Panc1 (cell line): ENCODE measurements at places on chromosomes 2 and 18. TPM values are rescaled to one million over a fixed set of nuclear protein-coding genes. Genes with fewer than 3 reads are reported as not detected.

The ZNF521 gene
- total RNA-seq: 0.15 TPM

The TNFRSF11A gene
- 14.1 TPM for total RNA-seq

The CDH7 gene
- total RNA-seq: not detected

The AQP12B gene
- not detected for total RNA-seq

The GLB1L gene
- total RNA-seq: 8.1 TPM

The SLC30A3 gene
- 0.59 TPM for total RNA-seq

The LAMA1 gene
- 0.03 TPM for total RNA-seq

The HOXD12 gene
- total RNA-seq: 0.13 TPM

DNA sequence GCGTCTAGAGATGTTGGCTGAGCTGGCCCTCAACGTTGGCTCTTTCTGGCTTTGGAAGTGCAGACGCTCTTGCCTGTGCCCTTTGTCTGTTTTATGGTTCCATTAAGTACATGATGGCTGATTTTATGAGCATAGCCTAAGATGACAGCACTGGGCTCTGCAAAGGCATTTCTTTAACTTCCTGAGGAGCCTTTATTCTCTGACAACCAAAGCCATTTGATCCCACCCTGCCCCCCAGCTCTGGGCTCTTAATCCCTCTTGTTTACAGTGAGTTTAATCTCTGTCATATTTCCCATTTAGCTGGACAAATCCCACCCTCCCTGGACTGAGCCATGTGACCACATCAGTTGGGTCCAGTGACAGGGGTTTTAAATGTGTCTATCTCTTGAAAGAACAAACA is 195.9 kb downstream of the ACKR3 start:
- no peaks in the 10 kb centered on the region for H3K4me1 ChIP-seq
- no peak for DNase-seq
- H3K27me3 ChIP-seq: peaks cover 3% of the 10 kb centered on the region; the same call in 1 of the 2 replicates
- no peak overlapping the region for H3K27ac ChIP-seq
- H3K4me3 ChIP-seq: no peak overlapping the region

- DNase-seq: no peak
- no peaks in the 10 kb centered on the region for H3K4me1 ChIP-seq
- no peak overlapping the region for H3K27ac ChIP-seq
- H3K36me3 ChIP-seq: no peaks in the 10 kb centered on the region
- no peaks in the 10 kb centered on the region for H3K27me3 ChIP-seq
- H3K4me3 ChIP-seq: no peak overlapping the region
Measured at GRCh38 chr2:129300456-129300855, 679.0 kb upstream of the RAB6C start.

GRCh38 chr2:25567406-25567805 is 106.0 kb downstream of the DTNB start:
- no peaks in the 10 kb centered on the region for H3K27me3 ChIP-seq
- H3K4me3 ChIP-seq: no peak overlapping the region
- no peaks in the 10 kb centered on the region for H3K4me1 ChIP-seq
- no peaks in the 10 kb centered on the region for H3K36me3 ChIP-seq
- DNase-seq: peak; percentile 24

DNA sequence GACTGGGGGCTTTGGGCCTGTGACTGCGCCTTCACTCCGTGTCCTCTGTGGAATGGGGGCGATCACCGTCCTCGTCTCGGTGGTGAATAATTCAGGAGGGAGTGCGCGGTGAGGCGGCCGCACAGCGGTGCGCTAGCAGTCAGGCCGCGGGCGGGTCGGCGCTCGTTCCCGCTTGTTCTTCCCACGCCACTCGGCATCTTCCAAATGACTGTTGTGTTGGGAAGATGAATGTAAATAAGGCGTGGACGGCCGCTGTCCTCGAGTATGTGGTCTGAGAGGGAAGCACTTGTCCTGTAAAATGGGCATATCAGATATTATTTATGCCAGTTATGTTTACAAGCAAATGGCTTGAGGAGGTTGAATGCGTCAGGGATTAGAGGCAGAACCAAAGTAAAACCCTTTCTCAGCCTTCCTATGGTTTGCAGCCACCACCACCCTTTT is 608 bp upstream of the VPS4B start:
- H3K4me1 ChIP-seq: no peaks in the 10 kb centered on the region
- peaks cover 5% of the 10 kb centered on the region for H3K36me3 ChIP-seq
- H3K27ac ChIP-seq: peak overlapping the region; percentile 57
- no peaks in the 10 kb centered on the region for H3K27me3 ChIP-seq
- peak overlapping the region; percentile 95 for H3K4me3 ChIP-seq
- DNase-seq: no peak

DNA sequence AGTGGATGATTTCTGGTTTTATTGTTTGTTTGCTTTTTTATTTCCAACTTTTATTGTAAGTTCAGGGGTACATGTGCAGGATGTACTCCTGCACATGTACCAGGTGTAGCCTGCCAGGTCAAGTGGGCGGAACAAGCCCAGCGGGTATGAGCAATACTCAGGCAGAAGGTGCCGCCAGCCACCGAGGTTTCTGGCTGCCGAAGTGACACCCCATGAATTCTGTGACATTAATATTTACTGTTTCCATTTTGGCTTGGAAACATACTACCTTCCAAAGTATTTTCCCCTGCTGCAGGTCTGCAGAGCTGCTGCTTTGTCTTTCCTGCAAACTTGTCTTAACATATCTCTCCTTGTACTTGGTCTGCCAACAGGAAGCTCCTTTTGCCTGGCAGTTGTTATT is 78.5 kb downstream of the PTPN4 start:
- H3K27me3 ChIP-seq: no peaks in the 10 kb centered on the region
- no peak overlapping the region for H3K27ac ChIP-seq
- no peaks in the 10 kb centered on the region for H3K36me3 ChIP-seq

- H3K36me3 ChIP-seq: no peaks in the 10 kb centered on the region
- no peak overlapping the region for H3K27ac ChIP-seq
- DNase-seq: no peak
- no peaks in the 10 kb centered on the region for H3K4me1 ChIP-seq
- no peak overlapping the region for H3K4me3 ChIP-seq
- no peaks in the 10 kb centered on the region for H3K27me3 ChIP-seq
Measured at GRCh38 chr2:205734436-205735037, 52.2 kb downstream of the NRP2 start.

- H3K27me3 ChIP-seq: no peaks in the 10 kb centered on the region
- no peaks in the 10 kb centered on the region for H3K4me1 ChIP-seq
- H3K27ac ChIP-seq: no peak overlapping the region
- H3K4me3 ChIP-seq: no peak overlapping the region
Measured at GRCh38 chr18:32389858-32390257, 80.8 kb downstream of the GAREM1 start.

DNA sequence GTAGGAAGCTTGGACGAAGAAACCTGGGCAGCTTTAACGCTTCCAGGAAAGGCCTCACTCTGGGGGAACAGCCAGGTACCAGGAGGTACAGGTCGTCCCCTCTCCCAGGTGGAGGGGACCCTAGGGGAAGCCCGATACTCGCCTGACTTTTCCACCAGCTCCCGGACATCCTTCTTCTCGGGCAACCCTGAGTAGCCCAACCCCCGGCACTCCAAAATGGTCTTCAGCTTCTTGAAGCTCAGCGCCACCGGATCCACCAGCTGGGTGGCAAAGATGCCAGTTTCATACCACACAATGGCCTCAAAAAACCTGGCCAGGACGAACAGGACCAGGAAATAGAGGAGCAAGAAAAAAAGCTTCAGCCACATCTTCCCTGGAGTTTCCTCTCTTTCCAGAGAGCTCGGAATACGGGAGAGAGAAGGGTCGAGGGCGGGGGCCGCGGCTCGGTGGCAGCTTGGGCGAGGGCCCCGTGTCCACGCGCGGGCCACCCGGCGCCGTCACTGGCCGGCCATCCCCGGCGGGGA is 1.1 kb downstream of the RNF103 start:
- H3K27ac ChIP-seq: peak overlapping the region; percentile 94
- H3K4me1 ChIP-seq: peaks cover 12% of the 10 kb centered on the region
- no peaks in the 10 kb centered on the region for H3K27me3 ChIP-seq
- DNase-seq: no peak

GRCh38 chr2:45168711-45169338 is 159.6 kb upstream of the SIX2 start:
- H3K27me3 ChIP-seq: peaks cover 36% of the 10 kb centered on the region
- DNase-seq: no peak
- H3K4me3 ChIP-seq: peak overlapping the region; percentile 42
- H3K36me3 ChIP-seq: no peaks in the 10 kb centered on the region
